ENCODE measurements at places on chromosomes 5 and 9.
A peak's percentile ranks its signal among the peaks of the same experiment; 100 is the strongest.

- no peak for DNase-seq
Measured at GRCh38 chr5:127922603-127923002, 161.0 kb upstream of the SLC12A2 start.

- no peak for DNase-seq
Measured at GRCh38 chr5:171424726-171425125, 5.3 kb downstream of the FGF18 start.

- peak; percentile 17 for DNase-seq
Measured at GRCh38 chr9:37693260-37693659, 42.5 kb downstream of the FRMPD1 start.

DNA sequence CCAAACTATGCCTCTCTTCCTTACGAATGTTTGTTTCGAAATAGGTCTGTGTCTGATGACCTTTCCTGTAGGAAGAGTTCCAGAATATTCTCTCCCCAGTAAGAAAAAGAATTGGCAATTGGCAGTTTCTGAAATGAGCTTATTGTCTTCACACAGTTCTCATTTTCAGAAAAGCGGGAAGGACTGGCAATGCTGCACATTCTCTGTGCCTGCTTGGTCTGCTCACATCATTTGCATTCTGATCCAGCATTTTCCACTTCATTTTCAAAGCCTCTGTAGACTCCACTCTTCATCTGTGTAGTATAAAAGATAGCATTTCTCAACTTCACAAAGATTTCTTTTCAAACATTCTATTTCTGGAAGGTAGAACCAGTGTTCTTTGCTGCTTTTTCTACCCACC lies 120.6 kb upstream of the CCDC112 start:
- DNase-seq, result no peak

- no peak for DNase-seq
Measured at GRCh38 chr5:151022511-151023018, 2.2 kb downstream of the GPX3 start.

DNA sequence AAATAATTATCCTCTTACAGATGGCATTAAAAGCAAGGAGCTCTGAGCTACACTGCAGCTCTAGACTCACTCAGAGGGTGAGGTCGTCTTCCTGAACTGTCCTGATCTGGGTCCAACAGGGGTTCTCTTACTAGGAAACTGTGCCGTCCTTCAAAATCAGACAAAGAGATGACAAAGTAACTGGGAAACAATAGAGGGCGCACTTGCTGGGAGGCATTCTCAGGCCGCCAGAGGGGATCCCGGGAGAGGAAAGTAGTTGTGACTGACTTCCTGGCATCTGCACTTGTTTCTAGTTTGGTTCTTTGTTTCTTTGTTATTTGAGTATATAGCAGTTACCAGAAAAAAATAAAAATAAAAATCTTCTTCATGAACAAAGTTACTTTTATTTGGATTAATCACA lies 142.9 kb upstream of the MSX2 start:
- DNase-seq, result peak; percentile 28

- DNase-seq, result no peak
Measured at GRCh38 chr5:62896121-62896893, 317.7 kb downstream of the LRRC70 start.

DNA sequence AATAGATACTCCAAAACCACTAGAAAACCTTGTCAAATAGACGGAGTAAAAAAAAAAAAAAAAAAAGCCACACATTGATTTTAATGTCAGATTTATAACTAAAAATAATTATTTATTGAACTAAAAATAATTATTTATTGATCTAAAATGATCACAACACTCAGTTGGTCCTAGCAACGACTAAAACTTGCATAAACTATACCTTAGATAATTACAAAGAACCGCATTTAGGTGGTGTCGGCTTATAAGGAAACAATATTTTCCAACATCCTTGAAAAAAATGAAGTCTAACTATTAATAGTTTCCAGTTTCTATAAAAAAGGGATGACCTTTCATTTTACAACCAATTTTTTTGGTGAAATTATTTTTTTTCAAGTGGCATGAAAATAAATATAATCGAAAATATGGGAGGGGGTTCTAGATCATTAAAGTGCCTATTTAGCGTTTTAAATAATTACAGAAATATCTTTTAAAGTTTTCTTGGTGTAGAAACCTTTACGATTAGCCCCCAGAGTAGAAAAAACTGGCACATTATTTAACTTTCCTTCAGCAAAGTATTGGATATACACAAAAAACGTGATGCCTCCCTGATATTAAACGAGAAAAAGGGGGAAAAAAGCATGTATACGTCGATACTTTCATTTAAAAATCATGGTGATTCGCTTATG lies 3.7 kb downstream of the ARRDC3 start:
- DNase-seq, result no peak

DNA sequence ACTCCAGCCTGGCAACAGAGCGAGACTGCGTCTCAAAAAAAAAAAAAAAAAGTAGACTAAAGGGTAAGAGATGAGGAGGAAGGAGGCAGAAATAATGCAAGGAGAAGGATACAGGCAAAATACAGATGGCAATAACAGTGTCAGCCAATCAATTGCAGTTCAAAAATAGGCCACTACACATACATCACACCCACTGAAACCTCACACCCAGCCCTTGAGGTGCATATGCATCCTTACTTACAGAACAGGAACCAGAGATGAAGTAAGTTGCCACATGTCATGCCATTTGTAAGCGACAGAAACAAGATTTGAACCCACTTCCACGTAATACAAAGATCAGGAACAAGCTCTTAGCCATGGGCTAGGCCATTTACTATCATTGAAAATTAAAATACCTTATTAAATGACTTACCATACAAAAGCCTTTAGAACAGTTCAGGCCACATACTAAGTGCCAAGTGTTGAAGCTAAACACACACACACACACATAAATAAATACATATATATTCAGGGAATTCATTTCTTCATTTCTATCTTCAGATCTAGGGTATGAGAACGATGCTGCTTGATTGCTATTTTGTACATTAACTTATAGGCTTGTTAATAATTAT lies 98.4 kb downstream of the FNBP1 start:
- no peak for DNase-seq

Measured in choroid plexus epithelial cell (primary cell).